Mammary epithelial cell (primary cell): ENCODE measurements at places on chromosomes 4 and X. TPM values are rescaled to one million over a fixed set of nuclear protein-coding genes. Genes with fewer than 3 reads are reported as not detected.

Gene SHROOM3
- 23.2 TPM for polyA plus RNA-seq

DNA sequence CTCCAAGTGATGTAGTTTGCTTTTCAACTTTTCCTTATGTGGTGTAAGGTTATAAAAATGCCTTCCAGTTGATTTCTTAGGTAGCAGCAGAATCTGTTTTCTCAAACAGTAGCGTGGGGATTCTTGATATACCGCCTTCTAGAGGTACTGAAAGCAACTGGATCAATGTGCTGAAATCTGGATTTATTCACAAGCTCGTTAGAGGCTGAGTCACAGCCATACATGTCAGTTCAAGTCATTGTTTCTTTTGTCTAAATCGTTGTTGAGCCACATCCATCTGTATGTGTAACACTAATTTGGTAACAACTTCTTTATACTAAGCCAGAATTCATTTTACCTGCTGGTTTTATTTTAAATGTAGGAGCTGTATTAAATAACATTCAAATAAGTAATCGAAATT lies 200.0 kb upstream of the MAD2L1 start:
- DNase-seq, result peak; percentile 50

GRCh38 chrX:57741107-57741506 lies 61.0 kb upstream of the NLRP2B start:
- no peak for DNase-seq

DNA sequence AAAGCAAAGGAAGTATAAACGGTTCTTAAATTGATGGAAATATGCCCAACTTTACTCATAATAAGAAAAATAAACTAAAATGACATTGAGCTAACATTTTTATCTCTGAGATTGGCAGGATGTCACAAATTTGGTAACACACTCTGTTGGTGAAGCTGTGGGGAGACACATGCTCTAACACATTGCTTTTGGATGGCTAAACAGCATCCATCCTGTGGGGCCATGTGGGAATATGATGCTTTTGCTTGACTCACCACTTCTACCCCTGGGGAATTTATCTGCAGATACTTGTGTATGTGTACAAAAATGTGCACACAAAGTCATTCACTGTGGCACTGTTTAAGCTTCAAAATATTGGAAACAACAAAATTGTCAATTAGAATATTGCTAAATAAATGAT lies 100.2 kb downstream of the ANAPC4 start:
- DNase-seq, result no peak

- DNase-seq, result no peak
Measured at GRCh38 chrX:27309406-27309805, 153.7 kb downstream of the PPP4R3C start.

- no peak for DNase-seq
Measured at GRCh38 chrX:131607792-131608369, 64.0 kb downstream of the OR13H1 start.

DNA sequence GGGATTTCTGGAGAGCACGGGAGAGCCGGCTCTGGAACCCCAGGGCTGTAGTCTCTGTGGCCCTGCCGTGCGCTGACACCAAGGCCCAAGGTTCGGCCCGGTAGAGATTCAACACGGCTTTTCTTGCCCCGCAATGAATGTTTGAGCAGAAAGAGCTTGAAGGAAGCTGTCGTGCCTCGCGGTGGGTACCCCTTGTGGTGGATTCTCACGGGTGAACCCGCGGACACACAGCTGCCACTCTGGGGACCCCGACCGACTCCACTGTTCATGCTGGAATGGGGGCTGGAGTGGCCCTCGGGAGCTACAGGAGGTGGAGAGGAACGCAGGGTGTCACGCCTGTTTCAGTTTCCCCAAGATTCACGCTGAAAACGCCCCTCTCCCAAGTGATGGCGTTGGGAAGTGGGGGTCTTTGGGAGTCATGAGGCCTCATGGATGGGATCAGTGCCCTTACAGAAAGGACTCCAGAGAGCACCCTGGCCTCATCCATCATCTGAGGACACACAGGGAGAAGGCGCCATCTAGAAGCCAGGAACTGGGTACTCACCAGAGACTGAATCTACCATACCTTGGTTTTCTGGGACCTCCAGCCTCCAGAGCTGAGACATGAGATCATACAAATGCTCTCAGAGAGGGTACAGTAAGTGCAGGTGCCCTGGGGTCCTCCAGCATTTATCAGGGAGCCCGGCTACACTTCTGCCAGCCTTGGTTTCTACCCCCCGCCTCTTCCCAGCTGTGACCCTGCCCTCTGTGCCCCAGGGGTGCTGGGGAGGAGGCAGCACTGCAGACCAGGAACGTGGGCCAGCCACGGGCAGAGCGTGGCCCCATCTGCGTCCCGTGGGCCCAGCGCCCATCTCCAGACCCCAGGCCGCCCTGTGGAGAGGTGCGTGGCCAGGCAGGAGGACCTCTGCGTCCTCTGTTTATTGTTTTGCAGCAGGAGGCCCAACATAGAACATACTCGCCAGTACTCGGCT lies 6.4 kb downstream of the SLC25A6 start:
- no peak for DNase-seq

DNA sequence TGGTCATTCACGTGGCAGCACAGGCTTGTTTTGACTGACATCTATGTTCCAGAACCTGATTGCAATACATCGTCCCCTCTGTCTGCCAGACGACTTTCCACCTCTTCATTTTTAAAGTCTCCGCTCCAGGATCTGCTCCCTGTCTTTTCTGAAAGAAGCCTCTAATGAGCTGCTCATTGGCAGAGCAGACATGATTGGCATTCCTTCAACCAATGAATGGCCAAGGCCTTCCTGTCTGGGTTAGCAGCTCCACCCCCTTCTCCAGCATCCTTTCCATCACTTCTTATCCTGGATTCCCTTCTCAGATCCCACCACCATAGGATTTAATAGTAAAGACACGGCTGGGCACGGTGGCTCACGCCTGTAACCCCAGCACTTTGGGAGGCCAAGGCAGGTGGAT lies 202.7 kb upstream of the KLF3 start:
- no peak for DNase-seq

DNA sequence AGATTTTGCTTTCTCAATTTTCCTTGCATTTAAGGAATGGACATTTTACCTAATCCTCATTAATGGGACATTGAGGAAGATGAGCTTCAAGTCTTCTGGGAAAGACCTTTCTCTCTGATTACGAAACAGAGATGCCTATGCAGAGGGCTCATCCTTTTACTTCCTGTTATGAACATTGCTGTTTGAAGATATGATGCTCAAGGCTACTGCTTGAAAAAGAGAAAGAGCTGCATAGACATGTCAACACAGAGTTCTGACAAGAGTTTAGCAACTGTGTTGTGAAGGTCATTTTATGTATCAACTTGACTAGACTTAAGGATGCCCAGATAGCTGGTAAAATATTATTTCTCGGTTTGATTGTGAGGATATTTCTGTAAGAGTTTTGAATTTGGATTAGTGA lies 13.8 kb upstream of the GNPDA2 start:
- no peak for DNase-seq
